ENCODE measurements at places on chromosomes 3 and 15.

DNA sequence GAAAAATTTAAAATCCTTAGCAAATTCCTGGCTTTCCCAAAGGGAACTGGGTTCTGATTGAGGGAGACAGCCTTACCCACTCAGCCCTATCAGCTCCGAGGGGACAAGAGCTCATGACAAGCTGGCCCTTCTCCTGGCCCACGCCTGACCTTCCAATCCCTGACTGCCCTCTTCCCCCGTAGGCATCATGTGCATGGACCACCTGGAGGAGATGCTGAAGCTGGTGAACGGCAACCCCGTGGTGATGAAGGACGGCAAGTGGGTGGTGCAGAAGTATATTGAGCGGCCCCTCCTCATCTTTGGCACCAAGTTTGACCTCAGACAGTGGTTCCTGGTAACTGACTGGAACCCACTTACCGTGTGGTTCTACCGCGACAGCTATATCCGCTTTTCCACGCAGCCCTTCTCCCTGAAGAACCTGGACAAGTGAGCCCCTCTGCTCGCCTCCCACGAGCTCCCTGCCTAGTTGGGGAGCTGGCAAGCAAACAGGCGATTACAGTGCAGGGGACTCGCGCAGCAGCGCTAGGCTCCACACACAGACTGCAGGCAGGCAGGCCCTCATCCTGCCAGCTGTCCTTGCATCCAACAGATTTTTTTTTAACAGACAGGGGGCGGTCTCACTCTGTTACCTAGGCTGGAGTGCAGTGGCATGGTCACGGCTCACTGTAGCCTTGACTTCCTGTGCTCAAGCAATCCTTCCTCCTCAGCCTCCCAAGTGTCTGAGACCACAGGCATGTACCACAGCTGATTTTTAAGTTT, 16.8 kb downstream of the RPUSD3 start:
- peak; percentile 23 for DNase-seq

GRCh38 chr3:13191016-13191415, 117.8 kb upstream of the IQSEC1 start:
- DNase-seq, result no peak

DNA sequence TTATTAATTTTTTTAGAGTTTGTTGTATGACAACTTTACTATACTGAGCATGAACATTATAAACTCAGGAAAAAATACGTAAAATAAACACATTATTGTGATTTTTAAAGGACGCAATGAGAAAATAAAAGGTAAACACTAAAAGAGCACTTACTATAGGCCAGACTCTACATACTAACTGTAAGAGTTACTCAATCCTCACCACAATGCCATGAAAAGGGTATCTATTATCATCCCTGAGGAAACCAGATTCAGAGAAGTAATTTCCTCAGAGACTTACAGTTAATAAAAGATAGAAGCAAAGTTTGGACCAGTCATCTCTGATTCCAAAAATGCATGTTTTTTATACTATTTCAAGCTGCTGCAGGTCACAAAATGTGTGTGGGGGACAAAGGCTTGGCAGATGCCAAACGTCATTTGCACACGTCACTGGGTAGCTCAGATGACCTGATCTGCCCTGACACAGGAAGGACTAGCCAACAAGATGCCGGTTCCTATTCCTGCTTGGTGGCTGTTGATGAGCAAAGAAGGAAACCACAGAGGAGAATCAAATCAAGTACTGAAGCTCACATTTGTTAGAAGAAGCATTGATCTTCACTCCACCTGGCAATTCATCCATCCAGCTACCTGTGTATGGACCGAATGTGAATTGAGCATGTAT, 42.3 kb downstream of the KLHL6 start:
- DNase-seq, result no peak

- DNase-seq, result no peak
Measured at GRCh38 chr15:94032571-94032970, 198.8 kb upstream of the MCTP2 start.

GRCh38 chr3:106215047-106215446, 346.2 kb upstream of the CBLB start:
- DNase-seq, result no peak

DNA sequence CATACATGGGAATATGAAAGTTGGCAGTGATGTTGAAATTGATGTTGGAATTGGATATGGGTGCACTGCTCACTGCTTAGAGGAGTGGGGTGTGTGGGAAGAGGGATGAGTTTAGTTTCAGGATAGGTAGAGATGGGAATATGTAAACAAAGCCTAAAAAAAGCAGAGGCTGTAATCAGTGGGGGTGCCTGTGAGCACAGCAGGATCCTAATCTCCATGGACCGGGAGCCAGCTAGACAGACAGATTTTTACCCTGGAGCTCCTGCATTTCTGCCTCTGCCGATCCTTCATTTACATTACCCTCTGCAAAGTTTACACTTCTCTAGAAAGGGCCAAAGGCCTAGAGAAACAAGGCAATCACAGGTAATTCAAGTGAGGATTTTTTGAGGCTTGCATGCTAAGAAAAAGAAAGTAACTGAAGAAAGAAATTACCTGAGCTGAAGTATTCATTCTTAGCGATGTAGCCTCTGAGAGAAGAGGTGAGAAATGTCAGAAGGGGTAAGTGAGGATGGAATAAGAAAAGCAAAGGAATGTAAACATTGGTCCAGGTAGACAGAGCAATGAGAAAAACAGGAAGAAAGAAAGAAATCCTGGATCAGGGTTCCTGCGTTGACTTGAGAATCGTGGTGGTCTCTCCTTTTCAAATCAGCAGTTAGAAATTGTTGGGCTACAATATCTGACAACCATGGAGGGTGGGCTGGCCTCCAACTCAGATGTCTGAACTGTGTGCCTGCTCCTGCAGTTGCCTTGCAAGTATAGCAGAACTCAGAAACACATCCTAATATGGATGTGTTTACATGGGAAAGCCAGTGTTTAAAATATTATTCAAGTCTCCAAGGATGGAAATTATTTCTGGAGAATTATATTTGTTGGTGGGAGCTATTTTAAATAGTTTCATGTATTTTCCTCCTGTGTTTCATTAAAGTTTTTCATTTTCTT, 79.8 kb downstream of the CRTC3 start:
- DNase-seq, result no peak

- no peak for DNase-seq
Measured at GRCh38 chr15:68574046-68574445, 4.7 kb upstream of the CORO2B start.

DNA sequence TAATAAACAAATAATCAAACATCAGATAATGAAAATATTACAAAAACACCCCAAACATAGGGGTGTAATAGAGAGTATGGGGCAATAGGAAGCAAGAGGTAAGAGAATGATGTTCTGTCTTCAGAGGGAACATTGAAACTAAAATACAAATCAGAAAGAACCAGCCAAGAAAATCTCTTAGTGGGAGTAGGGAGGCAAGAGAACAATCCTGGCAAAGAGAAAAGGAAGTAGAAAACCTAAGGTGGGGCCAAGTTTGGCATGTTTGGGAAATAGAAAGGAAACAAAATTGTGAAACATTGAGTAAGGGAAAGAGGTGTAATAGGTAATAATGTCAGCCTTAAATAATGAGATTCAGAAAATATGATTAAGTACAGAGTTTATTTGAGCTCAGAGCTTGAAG, 467.1 kb downstream of the RBMS3 start:
- no peak for DNase-seq

- DNase-seq, result no peak
Measured at GRCh38 chr3:73273341-73273740, 211.9 kb downstream of the EBLN2 start.

GRCh38 chr3:195859061-195859845, 47.5 kb upstream of the MUC4 start:
- peak; percentile 71 for DNase-seq

DNA sequence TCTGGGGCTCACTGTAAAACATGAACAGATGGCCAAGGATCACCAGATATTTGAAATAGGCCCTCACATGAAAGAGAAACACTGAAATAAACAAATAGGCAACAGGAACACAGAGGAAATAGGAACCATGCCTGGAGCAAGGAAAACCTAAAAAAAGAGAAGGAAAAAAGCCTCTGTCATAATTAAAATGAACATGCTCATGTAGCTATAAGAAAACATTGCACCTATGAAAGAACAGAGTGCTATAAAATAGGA, 102.4 kb downstream of the RAB11A start:
- no peak for DNase-seq

DNA sequence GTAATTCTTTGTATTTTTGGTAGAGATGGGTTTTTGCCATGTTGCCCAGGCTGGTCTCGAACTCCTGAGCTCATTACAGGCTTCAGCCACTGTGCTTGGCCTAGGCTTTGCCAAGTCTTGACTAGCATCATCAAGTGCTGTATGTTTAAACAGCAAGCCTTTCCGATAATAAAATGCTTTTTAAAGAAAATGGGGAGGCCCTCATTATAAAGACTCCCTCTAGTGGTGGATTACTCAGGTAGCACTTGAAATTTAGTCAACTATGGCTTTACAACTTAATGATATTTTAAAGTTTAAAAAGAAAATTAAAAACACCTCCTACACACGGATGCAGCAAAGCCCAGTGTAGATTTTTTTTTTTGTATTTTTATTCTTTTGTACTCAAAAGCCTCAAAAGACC, 213.6 kb downstream of the GAP43 start:
- no peak for DNase-seq
